ENCODE measurements at places on chromosomes 2 and 18. TPM values are rescaled to one million over a fixed set of nuclear protein-coding genes. Genes with fewer than 3 reads are reported as not detected.
A peak's percentile ranks its signal among the peaks of the same experiment; 100 is the strongest.

Gene PTPN4
- total RNA-seq = 27.6 TPM

Gene MC4R
- total RNA-seq = not detected

Gene HOXD9
- total RNA-seq = 4.2 TPM

Gene LHCGR
- not detected for total RNA-seq

Gene NAT8
- total RNA-seq = not detected

Gene TUBB8B
- not detected for total RNA-seq

- no peak for DNase-seq
- H3K36me3 ChIP-seq = no peaks in the 10 kb centered on the region
- no peaks in the 10 kb centered on the region for H3K4me1 ChIP-seq
- H3K27me3 ChIP-seq = no peaks in the 10 kb centered on the region
- no peak overlapping the region for H3K27ac ChIP-seq
Measured at GRCh38 chr2:161980976-161981375, 93.0 kb downstream of the DPP4 start.

DNA sequence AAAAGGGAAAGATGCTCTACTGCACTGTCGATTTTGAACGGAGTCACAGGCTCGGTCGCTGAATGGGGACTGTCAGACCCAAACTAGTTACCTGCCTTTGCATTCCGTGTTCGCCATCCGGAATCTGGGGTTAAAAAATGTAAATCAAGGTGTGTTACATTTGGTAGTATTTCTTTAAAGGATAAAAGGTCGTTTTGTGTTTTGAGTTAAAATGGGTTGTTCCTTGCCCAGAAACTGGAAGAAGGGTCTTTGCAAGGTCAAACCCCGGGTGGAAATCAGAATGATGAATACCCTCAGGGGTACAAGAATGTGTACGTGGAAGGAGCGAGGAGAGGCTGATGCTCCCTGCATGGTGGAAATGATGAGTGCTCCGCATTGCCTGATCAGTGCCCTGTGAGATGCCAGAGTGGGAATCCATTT lies 1.0 kb downstream of the VSNL1 start:
- no peaks in the 10 kb centered on the region for H3K36me3 ChIP-seq
- H3K27ac ChIP-seq = no peak overlapping the region
- no peaks in the 10 kb centered on the region for H3K4me1 ChIP-seq
- DNase-seq = no peak
- H3K27me3 ChIP-seq = peaks cover 7% of the 10 kb centered on the region

Gene IL1B
- total RNA-seq = 0.25 TPM

DNA sequence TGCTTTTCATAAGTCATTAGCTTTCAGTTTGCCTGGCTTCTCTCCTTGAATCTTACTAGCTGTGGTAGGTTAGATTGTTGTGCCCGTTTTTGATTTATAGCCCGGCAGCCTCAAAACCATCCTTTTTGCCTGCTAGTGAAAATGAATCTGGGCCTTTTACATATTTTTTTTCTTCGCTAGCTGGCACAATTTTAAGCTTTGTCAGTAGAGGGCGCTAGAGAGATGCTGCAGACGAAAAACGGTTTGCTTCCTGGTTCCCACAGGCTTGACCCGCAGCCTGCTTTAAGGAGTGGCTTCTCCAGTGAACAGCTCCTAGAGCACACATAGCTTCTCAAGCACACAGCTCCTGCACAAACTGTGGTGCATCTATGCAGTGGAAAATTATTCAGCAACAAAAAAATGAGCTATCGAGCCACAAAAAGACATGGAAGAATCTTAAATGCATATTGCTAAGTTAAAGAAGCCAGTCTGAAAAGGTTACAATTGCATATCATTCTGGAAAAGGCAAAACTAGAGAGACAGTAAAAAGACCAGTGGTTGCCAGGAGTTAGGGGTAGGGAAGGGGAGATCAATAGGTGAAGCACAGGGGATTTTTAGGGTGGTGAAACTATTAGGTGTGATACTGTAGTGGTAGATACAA lies 47.9 kb downstream of the E2F6 start:
- H3K4me3 ChIP-seq = no peak overlapping the region
- H3K27me3 ChIP-seq = no peaks in the 10 kb centered on the region
- no peak overlapping the region for H3K27ac ChIP-seq
- H3K4me1 ChIP-seq = peaks cover 19% of the 10 kb centered on the region

- H3K4me1 ChIP-seq = peaks cover 3% of the 10 kb centered on the region
- H3K36me3 ChIP-seq = no peaks in the 10 kb centered on the region
- DNase-seq = no peak
- no peaks in the 10 kb centered on the region for H3K27me3 ChIP-seq
Measured at GRCh38 chr2:191226196-191226595, 19.0 kb upstream of the MYO1B start.

Gene ATP6V1B1
- not detected for total RNA-seq

- no peaks in the 10 kb centered on the region for H3K36me3 ChIP-seq
- no peak overlapping the region for H3K4me3 ChIP-seq
- no peak for DNase-seq
Measured at GRCh38 chr2:215466097-215466909, 30.4 kb upstream of the FN1 start.

GRCh38 chr2:240960971-240961876 lies 37.2 kb upstream of the SNED1 start:
- DNase-seq = peak; percentile 37
- no peaks in the 10 kb centered on the region for H3K36me3 ChIP-seq
- H3K4me3 ChIP-seq = no peak overlapping the region
- H3K4me1 ChIP-seq = no peaks in the 10 kb centered on the region
- H3K27me3 ChIP-seq = no peaks in the 10 kb centered on the region

DNA sequence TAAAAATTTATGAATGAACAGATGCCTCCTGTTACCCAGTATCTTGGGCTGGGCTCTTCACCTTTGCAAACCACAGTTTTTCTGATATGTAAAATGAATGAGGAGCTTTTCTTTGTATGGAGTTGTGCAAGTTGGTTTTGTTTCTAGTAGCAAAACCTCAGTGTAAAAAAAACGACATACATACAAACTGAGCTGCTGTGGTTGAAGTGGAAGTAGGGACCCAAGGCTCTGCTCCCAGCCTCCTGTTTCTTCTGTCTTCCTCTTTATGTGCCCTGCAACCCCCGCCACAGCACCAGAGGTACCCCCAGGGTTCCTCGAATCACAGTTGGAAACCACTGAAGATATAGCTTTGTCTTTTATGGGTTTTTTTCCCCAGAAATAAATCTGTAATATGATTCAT lies 118.1 kb downstream of the MYO1B start:
- H3K27ac ChIP-seq = no peak overlapping the region

DNA sequence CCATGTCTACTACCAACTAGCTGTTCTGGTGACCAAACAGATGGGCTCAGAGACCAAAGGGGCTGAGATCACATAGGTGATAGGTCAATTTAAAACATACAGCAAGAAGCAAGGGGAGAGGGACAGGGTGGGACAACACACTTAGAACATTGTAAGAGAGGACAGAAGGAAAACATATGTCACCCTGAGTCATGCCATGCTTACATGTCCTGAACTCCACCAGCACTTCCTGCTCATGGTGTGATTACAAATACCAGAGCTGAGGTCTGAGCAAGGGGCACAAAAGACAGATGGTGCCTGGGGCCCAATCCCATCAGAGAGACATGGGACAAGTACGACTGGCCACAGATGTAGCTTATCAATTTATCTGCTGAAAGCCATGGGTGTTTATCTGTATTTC lies 28.7 kb upstream of the GALNT14 start:
- H3K36me3 ChIP-seq = no peaks in the 10 kb centered on the region
- H3K4me3 ChIP-seq = no peak overlapping the region
- peaks cover 3% of the 10 kb centered on the region for H3K27me3 ChIP-seq
- no peak overlapping the region for H3K27ac ChIP-seq
- no peaks in the 10 kb centered on the region for H3K4me1 ChIP-seq
- no peak for DNase-seq

DNA sequence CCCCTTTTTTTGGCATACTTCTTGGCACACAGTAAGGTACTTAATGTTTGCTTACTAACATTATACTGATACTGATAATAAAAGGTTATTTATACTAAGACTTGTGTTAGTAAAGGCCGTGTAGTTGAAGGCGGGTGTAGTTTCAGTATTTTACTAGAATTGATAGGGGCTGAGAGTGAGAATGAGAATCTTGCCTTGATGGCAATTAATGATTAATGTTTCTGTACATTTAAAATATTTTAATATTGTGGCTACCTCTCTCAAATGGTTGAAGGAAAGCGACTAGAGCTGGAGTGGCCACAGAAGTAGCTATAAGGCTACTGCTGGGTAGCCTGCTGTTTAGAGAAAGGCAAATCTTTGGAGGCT lies 29.3 kb downstream of the PELI1 start:
- no peak for DNase-seq
- H3K4me3 ChIP-seq = no peak overlapping the region
- H3K27me3 ChIP-seq = no peaks in the 10 kb centered on the region
- no peaks in the 10 kb centered on the region for H3K36me3 ChIP-seq

- DNase-seq = no peak
- H3K4me1 ChIP-seq = peaks cover 11% of the 10 kb centered on the region
- H3K36me3 ChIP-seq = no peaks in the 10 kb centered on the region
- H3K27me3 ChIP-seq = no peaks in the 10 kb centered on the region
Measured at GRCh38 chr2:45171136-45171501, 161.9 kb upstream of the SIX2 start.

Gene LIMS3
- total RNA-seq = 24.4 TPM

DNA sequence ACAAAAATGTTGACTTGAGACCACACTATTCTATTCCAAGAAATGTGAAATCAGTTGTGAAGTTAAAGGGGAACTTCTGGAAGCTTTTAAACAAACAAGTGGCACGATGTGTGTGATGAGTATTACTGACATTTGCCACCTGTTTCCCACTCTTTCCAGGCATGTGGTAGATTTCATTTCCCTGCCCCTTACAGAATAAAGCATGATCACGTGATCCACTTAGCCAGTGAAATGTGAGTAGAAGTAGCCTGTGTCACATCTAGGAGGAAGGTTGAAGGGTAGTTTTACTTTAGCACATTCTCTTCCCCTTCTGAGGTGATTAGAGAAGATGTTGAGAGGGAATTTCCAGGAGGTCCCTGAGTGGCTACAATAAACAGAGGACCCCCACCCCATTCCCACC lies 3.8 kb downstream of the COL4A4 start:
- H3K27ac ChIP-seq = peak overlapping the region; percentile 77
- peaks cover 37% of the 10 kb centered on the region for H3K4me1 ChIP-seq
- no peak for DNase-seq
- H3K4me3 ChIP-seq = peak overlapping the region; percentile 17

Gene ASB18
- total RNA-seq = 2.1 TPM

All from psoas muscle (tissue), 8 donors.